Central memory CD8-positive, alpha-beta T cell (primary cell): ENCODE measurements at places on chromosomes 13 and 19.

- H3K4me3 ChIP-seq: no peak overlapping the region
- no peaks in the 10 kb centered on the region for H3K27me3 ChIP-seq
- H3K27ac ChIP-seq: peak overlapping the region; percentile 47
- H3K4me1 ChIP-seq: no peaks in the 10 kb centered on the region
- H3K36me3 ChIP-seq: peaks cover 2% of the 10 kb centered on the region
- no peak for DNase-seq
Observed at GRCh38 chr19:9640956-9641355, 19.9 kb upstream of the ZNF561 start.

DNA sequence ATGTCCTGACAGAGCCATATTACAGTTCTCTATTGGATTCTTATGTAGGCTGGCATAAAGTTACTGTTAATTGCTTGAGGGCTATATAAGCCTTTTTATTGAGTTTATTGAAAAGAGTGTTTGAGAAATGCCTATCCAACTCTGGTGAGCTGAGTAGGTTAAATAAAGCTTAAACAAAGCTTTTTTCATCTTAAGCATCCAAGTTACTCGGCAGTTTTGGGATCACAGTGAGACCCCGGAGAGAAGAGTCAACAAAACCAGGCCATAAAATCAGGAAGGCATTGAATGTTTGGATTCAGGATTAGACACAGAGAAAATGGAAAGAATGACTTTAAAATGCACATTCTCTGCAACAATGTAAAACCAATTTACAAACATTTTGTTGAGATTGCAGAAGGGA, 588.5 kb downstream of the DACH1 start:
- no peak overlapping the region for H3K27ac ChIP-seq
- no peaks in the 10 kb centered on the region for H3K4me1 ChIP-seq
- H3K27me3 ChIP-seq: no peaks in the 10 kb centered on the region
- no peak for DNase-seq
- H3K4me3 ChIP-seq: no peak overlapping the region
- no peaks in the 10 kb centered on the region for H3K36me3 ChIP-seq

DNA sequence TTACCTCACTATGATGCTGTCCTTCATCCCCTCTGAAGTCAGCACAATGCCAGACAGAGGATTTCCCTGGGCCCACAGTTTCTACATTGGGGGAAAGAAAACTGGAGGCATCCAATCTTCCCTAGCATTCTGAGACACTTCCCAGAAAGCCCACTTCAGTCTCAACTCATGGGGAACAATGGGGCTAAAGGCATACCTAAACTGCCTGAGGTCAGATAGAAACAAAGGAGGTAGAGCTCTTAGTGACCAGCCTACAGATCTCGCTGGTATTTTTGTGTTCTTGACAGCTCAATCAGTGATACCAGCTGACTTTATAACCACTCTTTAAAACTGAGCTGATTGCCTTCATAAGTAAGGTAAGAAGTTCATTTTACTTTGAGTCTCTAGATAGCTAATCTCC, 881.0 kb upstream of the GPC6 start:
- no peak for DNase-seq
- H3K4me3 ChIP-seq: no peak overlapping the region
- H3K4me1 ChIP-seq: no peaks in the 10 kb centered on the region
- no peak overlapping the region for H3K27ac ChIP-seq
- no peaks in the 10 kb centered on the region for H3K27me3 ChIP-seq
- H3K36me3 ChIP-seq: no peaks in the 10 kb centered on the region

GRCh38 chr13:112850273-112850672, 118.7 kb upstream of the MCF2L start:
- no peaks in the 10 kb centered on the region for H3K4me1 ChIP-seq
- peaks cover 17% of the 10 kb centered on the region for H3K36me3 ChIP-seq
- H3K27me3 ChIP-seq: no peaks in the 10 kb centered on the region
- H3K27ac ChIP-seq: no peak overlapping the region
- no peak overlapping the region for H3K4me3 ChIP-seq

- H3K27me3 ChIP-seq: no peaks in the 10 kb centered on the region
- DNase-seq: no peak
- H3K4me3 ChIP-seq: peak overlapping the region; percentile 97
- H3K4me1 ChIP-seq: peaks cover 40% of the 10 kb centered on the region
Observed at GRCh38 chr19:17510220-17510993, 1.0 kb upstream of the PGLS start.

GRCh38 chr13:69585656-69586055, 522.0 kb upstream of the ATXN8OS start:
- no peak for DNase-seq
- no peaks in the 10 kb centered on the region for H3K27me3 ChIP-seq
- no peak overlapping the region for H3K27ac ChIP-seq

DNA sequence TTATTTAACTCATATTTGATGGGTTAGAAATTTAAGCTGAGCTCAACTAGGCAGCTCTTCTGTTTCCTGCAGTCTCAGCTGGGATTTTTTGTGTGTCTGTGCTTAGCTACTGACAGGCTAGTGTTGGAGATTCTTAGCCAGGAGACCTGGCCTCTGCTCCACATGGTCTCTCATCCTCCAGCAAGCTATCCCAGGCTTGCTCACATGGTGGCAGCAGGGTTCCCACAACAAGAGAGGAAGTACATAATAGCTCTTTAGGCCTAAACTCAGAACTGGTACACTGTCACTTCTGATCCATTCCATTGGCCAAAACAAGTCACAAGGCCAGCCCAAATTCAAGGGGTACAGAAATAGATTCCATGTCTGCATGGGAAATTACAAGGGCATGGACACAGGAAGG, 406.2 kb downstream of the SUCLA2 start:
- DNase-seq: no peak
- no peak overlapping the region for H3K27ac ChIP-seq
- no peaks in the 10 kb centered on the region for H3K4me1 ChIP-seq
- no peaks in the 10 kb centered on the region for H3K27me3 ChIP-seq
- H3K4me3 ChIP-seq: no peak overlapping the region

DNA sequence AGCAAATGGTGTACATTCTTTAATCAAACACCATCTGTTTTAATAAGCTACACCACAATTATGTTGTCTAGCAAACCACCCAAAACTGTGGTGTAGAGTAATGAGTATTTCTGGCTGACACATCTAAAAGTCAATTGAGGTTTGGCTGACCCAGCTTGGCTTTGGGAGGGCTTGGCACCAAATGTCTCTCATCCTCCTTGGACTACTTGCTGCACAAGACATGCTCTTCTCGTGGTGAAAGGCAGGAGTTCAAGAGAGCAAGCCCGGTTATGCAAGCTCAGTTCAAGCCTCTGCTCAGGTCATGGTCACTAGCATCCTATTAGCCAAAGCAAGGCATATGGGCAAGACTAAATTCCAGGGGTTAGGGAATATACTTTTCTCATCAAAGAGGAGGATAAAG, 37.1 kb downstream of the LACC1 start:
- H3K4me3 ChIP-seq: no peak overlapping the region
- H3K4me1 ChIP-seq: no peaks in the 10 kb centered on the region
- peaks cover 32% of the 10 kb centered on the region for H3K27me3 ChIP-seq
- DNase-seq: no peak
- H3K27ac ChIP-seq: no peak overlapping the region

- H3K27ac ChIP-seq: no peak overlapping the region
- no peaks in the 10 kb centered on the region for H3K36me3 ChIP-seq
- no peak for DNase-seq
- no peaks in the 10 kb centered on the region for H3K4me1 ChIP-seq
- H3K4me3 ChIP-seq: no peak overlapping the region
- no peaks in the 10 kb centered on the region for H3K27me3 ChIP-seq
Observed at GRCh38 chr19:16790051-16790450, 39.1 kb upstream of the SIN3B start.

- no peaks in the 10 kb centered on the region for H3K27me3 ChIP-seq
- no peaks in the 10 kb centered on the region for H3K4me1 ChIP-seq
- H3K27ac ChIP-seq: no peak overlapping the region
Observed at GRCh38 chr13:35930665-35931631, 200.2 kb downstream of the DCLK1 start.

- no peak overlapping the region for H3K4me3 ChIP-seq
- H3K36me3 ChIP-seq: no peaks in the 10 kb centered on the region
- H3K27ac ChIP-seq: no peak overlapping the region
- DNase-seq: no peak
- peaks cover 40% of the 10 kb centered on the region for H3K27me3 ChIP-seq
Observed at GRCh38 chr13:23680845-23681669, 110.8 kb downstream of the TNFRSF19 start.

- DNase-seq: no peak
- peaks cover 45% of the 10 kb centered on the region for H3K36me3 ChIP-seq
- H3K27me3 ChIP-seq: no peaks in the 10 kb centered on the region
Observed at GRCh38 chr19:17149393-17150135, 65.6 kb upstream of the USE1 start.

- no peak for DNase-seq
- no peak overlapping the region for H3K27ac ChIP-seq
- no peak overlapping the region for H3K4me3 ChIP-seq
- peaks cover 7% of the 10 kb centered on the region for H3K36me3 ChIP-seq
- H3K27me3 ChIP-seq: peaks cover 24% of the 10 kb centered on the region
- H3K4me1 ChIP-seq: no peaks in the 10 kb centered on the region
Observed at GRCh38 chr19:3225677-3226093, 1.2 kb downstream of the CELF5 start.

GRCh38 chr19:35511337-35511736, 2.1 kb downstream of the DMKN start:
- peak overlapping the region; percentile 29 for H3K4me3 ChIP-seq
- DNase-seq: no peak
- peaks cover 43% of the 10 kb centered on the region for H3K27me3 ChIP-seq
- H3K4me1 ChIP-seq: peaks cover 15% of the 10 kb centered on the region
- peaks cover 4% of the 10 kb centered on the region for H3K36me3 ChIP-seq
- no peak overlapping the region for H3K27ac ChIP-seq

DNA sequence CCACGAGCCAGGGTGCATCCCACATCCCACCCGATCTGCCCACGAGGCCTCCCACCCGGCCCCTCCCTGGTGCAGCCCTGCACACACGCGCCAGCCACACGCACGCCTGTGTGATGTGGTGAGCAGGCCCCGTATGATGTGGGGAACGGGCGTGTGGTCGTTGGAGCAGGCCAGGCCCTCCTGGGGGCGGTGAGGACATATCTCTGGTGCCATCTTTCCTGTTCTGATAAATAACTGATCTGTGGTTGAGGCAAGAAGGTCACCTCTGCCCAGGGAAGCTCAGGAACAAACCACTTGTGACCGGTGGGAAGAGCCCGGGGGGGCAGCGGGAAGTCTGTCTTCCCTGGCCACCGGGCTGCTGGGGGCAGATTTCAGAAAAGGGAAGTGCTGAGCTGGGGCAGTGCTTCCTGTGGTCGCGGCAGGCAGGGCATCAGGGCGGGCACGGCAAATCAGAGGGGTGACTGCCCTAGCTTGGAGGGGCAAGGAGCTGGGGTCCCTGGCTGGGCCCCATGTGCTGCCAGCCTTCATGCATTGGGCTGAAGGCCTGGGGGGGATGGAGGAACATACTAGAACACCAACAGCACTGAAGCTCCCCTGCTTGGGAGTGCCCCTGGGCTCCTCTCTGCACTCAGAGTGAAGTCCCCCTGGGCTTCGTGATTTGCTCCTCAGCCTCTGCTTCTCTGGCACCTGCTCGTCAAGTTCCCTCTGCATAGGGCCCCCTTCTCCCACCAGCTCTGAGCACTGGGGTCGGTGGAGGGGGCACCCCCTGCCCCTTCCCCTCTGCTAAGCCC, 35.2 kb upstream of the SLC7A10 start:
- peak overlapping the region; percentile 64 for H3K27ac ChIP-seq
- H3K36me3 ChIP-seq: peaks cover 3% of the 10 kb centered on the region
- H3K4me1 ChIP-seq: peaks cover 26% of the 10 kb centered on the region
- H3K27me3 ChIP-seq: peaks cover 19% of the 10 kb centered on the region

GRCh38 chr13:28685892-28686291, 27.0 kb downstream of the POMP start:
- H3K36me3 ChIP-seq: no peaks in the 10 kb centered on the region
- DNase-seq: no peak
- no peak overlapping the region for H3K4me3 ChIP-seq
- H3K4me1 ChIP-seq: no peaks in the 10 kb centered on the region

GRCh38 chr19:40286971-40287421, 1.9 kb upstream of the AKT2 start:
- peak overlapping the region; percentile 91 for H3K27ac ChIP-seq
- no peaks in the 10 kb centered on the region for H3K27me3 ChIP-seq
- H3K4me3 ChIP-seq: peak overlapping the region; percentile 83
- H3K4me1 ChIP-seq: peaks cover 34% of the 10 kb centered on the region
- no peak for DNase-seq
- peaks cover 11% of the 10 kb centered on the region for H3K36me3 ChIP-seq

- H3K36me3 ChIP-seq: peaks cover 22% of the 10 kb centered on the region
- H3K27ac ChIP-seq: no peak overlapping the region
- H3K27me3 ChIP-seq: no peaks in the 10 kb centered on the region
- no peak for DNase-seq
- no peak overlapping the region for H3K4me3 ChIP-seq
- peaks cover 20% of the 10 kb centered on the region for H3K4me1 ChIP-seq
Observed at GRCh38 chr19:42093505-42093904, 17.5 kb downstream of the ZNF574 start.

- peaks cover 15% of the 10 kb centered on the region for H3K36me3 ChIP-seq
- peak overlapping the region; percentile 93 for H3K27ac ChIP-seq
- no peaks in the 10 kb centered on the region for H3K27me3 ChIP-seq
- H3K4me1 ChIP-seq: peaks cover 40% of the 10 kb centered on the region
- H3K4me3 ChIP-seq: peak overlapping the region; percentile 85
Observed at GRCh38 chr19:44745341-44745831, 3.1 kb upstream of the BCL3 start.

- no peak overlapping the region for H3K27ac ChIP-seq
- H3K36me3 ChIP-seq: no peaks in the 10 kb centered on the region
- no peak for DNase-seq
- no peak overlapping the region for H3K4me3 ChIP-seq
- H3K4me1 ChIP-seq: no peaks in the 10 kb centered on the region
- H3K27me3 ChIP-seq: no peaks in the 10 kb centered on the region
Observed at GRCh38 chr13:79990048-79990447, 350.9 kb downstream of the SPRY2 start.

GRCh38 chr19:19342086-19343015, 21.7 kb downstream of the MAU2 start:
- peaks cover 44% of the 10 kb centered on the region for H3K36me3 ChIP-seq
- no peak overlapping the region for H3K27ac ChIP-seq
- H3K4me1 ChIP-seq: peaks cover 8% of the 10 kb centered on the region
- DNase-seq: no peak

- no peaks in the 10 kb centered on the region for H3K36me3 ChIP-seq
- H3K4me1 ChIP-seq: no peaks in the 10 kb centered on the region
- no peak overlapping the region for H3K27ac ChIP-seq
- H3K27me3 ChIP-seq: no peaks in the 10 kb centered on the region
- DNase-seq: no peak
Observed at GRCh38 chr19:28008695-28009094, 1204.3 kb downstream of the UQCRFS1 start.
